Naive B cell (primary cell): ENCODE measurements at places on chromosomes 16 and 17. TPM values are rescaled to one million over a fixed set of nuclear protein-coding genes. Genes with fewer than 3 reads are reported as not detected.

DNA sequence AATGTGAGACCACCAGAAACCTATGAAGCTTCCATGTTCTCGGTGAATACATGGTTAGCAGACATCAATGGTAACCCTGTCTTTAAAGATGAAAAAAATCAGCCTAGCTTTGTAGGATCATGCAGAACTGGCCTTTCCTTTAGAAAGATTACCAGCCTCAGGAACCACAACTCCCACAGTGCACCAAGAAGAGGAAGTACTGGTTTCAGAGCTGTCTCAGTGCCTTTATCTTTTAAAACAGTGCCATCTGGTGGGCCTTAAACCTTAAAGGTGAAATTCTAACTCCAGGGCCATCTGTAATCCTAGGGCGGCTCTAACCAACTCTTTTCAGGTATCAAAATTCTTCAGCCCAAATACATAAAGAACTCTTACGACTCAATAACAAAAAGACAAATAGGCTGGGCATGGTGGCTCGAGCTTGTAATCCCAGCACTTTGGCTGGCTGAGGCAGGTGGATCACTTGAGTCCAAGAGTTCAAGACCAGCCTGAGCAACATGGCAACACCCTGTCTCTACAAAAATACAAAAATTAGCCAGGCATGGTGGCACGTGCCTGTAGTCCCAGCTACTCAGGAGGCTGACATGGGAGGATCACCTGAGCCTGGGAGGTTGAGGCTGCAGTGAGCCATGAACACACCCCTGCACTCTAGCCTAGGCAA lies 5.4 kb downstream of the ATPAF2 start:
- DNase-seq = peak; percentile 75
- H3K36me3 ChIP-seq = no peaks in the 10 kb centered on the region
- no peaks in the 10 kb centered on the region for H3K27me3 ChIP-seq
- no peak overlapping the region for H3K27ac ChIP-seq
- H3K4me1 ChIP-seq = peaks cover 30% of the 10 kb centered on the region

DNA sequence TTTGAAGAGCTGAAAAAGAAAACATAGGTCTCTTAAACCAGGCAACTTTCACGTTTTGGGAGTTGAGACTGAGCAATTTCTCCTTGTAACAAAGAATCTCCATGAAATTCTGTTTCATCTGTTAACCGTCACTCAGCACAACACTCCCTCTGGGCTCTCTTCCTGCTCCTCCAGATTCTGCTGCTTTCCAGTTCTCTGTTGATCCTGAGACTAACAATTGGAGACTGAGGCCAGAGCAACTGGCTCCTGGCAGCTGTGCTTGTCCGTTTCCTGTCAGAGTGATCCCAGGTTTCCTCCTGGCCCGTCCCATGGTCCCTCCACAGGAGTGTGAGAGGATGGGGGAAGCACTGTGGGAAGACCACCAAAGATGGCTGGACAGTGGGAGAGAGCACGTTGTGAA lies 32.5 kb downstream of the IST1 start:
- H3K36me3 ChIP-seq = peaks cover 29% of the 10 kb centered on the region
- H3K4me1 ChIP-seq = peaks cover 6% of the 10 kb centered on the region
- H3K27ac ChIP-seq = no peak overlapping the region
- no peak overlapping the region for H3K4me3 ChIP-seq

DPEP1 gene
- polyA plus RNA-seq = not detected

GRCh38 chr16:3046641-3047386 lies 453 bp downstream of the MMP25 start:
- peaks cover 19% of the 10 kb centered on the region for H3K4me1 ChIP-seq
- DNase-seq = no peak
- no peaks in the 10 kb centered on the region for H3K36me3 ChIP-seq
- peak overlapping the region; percentile 75 for H3K4me3 ChIP-seq

GRCh38 chr17:82205720-82206508 lies 6.7 kb downstream of the CCDC57 start:
- H3K27me3 ChIP-seq = no peaks in the 10 kb centered on the region
- H3K4me1 ChIP-seq = peaks cover 19% of the 10 kb centered on the region
- H3K27ac ChIP-seq = peak overlapping the region; percentile 91
- no peaks in the 10 kb centered on the region for H3K36me3 ChIP-seq

RHOT1 gene
- polyA plus RNA-seq = 20.4 TPM
